Activated gamma-delta T cell treated with anti-CD3 and anti-CD28 coated beads, Interleukin-2, amount 50 U/mL, for 16 hours (primary cell): ENCODE measurements at places on chromosomes 2 and 18.

DNA sequence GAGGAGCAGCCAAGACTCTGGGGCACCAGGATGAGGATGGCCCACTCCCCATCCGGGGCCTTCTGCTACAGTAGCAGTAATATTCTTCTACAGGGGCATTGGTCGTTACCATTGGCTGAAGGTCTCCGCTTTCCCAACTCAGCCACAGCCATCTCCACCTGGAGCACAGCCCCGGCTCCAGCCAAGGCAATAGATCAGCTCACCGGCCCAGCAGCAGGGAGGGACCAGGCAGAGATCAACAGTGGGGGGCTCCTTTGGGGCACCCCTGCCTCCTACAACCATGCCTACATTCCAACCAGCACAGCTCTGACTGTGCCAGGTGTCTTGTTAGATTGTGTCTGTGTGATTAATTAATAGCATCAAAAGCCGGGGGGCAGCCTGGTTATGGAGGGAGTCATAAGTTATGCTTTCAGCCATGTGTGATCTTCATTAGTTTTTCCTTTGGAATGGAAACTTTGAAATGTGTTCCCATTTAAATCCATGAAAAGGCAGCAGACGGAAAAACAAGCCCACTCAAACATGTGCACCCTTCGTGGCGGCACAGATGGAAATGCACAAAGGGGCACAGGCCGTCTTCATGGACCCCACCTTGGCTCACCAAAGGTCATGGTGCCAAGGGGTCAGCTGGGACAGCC lies 68.6 kb upstream of the BZW1 start:
- DNase-seq = no peak

DNA sequence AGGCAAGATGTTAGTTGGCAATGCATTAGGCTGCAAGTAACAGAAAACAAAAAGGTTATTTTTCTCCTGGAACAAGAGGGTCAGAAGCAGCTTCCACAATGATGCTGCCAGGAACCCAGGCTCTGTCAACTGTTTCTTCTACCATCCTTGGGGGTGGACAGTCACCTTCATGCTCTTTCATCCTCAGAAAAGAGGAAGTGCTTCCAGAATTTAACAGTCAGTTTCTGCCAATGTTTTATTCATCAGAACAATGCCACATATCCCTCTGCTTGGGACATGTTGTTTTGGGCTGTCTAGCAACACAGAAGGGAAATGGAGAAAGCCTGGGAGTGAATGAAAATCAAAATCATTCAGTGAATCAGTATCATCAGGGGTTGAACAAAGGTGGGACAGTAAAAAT lies 7.1 kb downstream of the TMEM182 start:
- DNase-seq = no peak

- DNase-seq = no peak
These were observed 80.3 kb upstream of the GAREM1 start for GRCh38 chr18:32550963-32551362.

DNA sequence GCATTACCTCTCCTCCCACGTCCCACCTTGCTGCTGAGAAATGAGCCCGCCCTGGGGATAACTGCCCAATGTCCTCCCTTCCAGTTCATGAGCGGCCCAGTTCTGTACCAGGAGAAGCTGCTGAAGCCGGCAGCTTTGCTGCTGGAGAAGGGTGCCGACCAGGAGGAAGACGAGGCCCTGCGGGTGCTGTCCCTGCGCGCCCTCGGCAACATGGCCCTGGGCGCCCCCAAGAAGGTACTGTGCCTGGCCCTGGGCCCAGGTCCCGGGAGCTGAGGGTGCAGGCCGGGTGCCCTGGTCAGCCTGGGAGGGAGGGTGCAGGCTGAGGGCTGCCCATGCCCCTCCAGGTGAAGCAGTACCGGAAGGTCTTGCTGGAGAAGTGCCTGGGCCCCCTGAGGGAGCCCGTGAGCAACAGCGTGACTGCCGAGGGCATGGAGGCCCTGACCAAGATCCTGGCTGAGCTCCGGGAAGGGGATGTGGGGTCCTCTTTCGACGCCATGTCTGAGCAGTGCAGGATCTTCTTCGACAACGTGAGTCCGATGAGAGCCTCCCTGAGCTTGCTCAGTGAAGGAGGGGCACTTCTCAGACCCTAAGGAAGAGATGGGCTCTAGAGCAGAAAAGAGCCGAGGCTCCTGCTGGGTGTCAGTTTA lies 25.7 kb downstream of the HJURP start:
- DNase-seq = no peak

- DNase-seq = no peak
These were observed 35.9 kb upstream of the MGAT5 start for GRCh38 chr2:134217924-134218323.

GRCh38 chr2:120907822-120908221 lies 172.2 kb downstream of the GLI2 start:
- no peak for DNase-seq

DNA sequence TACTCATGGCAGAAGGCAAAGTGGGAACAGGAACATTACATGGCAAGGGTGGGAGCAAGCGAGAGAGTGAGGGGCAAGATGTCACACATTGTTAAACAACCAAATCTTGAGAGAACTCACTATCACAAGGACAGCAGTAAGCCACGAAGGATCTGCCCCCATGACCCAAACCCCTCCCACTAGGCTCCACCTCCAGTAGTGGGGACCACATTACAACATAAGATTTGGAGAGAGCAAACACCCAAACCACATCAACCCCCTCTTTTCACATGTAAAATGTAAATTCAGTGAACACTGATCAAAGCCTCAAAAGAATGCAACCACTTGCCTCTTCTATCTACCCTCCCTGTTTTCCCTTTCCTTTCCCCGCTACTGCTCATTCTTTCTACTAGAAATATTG lies 43.6 kb upstream of the TNP1 start:
- no peak for DNase-seq

- DNase-seq = no peak
These were observed 35.7 kb downstream of the ATP8B1 start for GRCh38 chr18:57767259-57768050.

- DNase-seq = no peak
These were observed 34.9 kb upstream of the ATP8B1 start for GRCh38 chr18:57837917-57838548.
